ENCODE measurements at places on chromosomes 1 and 21.

- no peak for DNase-seq
These were observed 26.4 kb upstream of the FMO1 start for GRCh38 chr1:171221665-171222591.

DNA sequence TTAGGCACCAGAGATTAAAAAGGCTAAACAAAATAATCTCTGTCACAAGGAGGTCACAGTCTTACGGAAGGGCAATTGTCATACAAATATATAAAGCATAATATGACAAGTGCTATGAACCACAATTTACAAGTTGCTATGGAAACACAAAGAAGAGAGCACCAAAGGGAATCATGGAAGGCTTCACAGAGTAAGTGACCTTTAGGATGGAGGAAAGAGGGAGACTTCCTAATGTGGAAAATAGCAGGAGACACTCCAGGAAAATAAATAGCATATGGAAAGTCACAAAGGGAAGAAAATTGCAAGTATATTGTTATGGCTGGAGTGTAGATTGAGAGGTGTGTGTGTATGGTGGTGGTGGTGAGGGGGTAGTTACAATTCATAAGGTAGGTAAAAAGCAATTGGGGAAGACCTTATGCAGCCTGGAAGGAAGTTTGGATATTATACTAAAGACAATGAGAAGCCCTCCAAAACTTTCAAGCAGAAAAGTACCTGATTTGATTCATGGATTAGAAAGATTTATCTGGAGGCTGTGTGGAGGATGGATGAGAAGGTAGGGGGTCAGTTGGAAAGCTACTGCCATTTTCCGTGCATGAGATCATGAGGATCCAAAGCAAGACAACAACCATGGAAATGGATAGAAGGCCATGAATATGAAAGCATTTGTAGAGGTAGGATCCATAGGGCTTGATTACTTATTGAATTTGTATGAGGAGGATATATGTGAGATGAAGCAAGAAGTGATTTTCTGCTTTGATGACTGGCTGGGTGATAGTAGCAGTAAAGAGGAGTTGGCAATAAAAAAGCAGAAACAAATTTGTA lies 61.7 kb downstream of the SAMSN1 start:
- no peak for DNase-seq

GRCh38 chr1:156119503-156120209 lies 5.1 kb downstream of the LMNA start:
- no peak for DNase-seq

- DNase-seq: no peak
These were observed 80.3 kb downstream of the RUNX3 start for GRCh38 chr1:24849672-24850295.

DNA sequence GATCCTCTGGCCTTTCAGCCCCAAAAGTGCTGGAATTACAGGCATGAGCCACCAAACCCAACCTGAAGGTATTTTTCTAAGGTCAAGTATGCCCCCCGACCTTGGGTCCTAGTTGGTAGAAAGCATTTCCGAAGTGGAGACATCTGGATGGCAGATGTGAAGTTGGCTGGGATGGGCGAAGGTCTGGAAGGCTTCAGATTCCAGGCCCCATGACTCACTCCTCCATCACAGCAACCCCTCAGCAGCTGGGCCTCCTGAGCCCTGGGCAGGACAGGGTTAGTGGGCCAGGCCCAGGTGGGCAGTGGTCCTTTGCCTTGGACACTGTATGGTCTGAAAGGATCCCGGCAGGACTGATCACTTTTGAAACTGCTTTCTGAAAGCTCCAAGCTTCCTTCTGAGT lies 23.3 kb downstream of the NAV1 start:
- no peak for DNase-seq

DNA sequence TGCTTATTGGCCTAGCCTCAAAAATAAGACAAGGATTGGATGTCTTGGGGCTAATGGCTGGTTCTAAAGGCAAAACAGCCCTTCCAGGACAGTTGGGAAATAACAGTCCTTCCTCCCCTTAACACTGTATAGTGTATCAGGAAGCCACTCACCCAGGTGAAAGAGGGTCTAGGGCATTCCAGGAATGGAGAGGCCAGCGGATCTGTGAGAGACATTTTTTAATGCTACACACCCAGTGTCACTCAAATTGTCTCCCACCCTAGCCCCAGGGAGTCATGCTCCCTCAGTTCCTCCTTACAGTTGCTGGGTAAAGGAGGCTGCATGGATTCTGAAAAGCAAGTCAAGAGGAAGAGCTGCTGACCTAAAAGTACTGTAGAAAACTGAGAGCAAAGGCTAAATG lies 24.1 kb upstream of the EXO1 start:
- no peak for DNase-seq

DNA sequence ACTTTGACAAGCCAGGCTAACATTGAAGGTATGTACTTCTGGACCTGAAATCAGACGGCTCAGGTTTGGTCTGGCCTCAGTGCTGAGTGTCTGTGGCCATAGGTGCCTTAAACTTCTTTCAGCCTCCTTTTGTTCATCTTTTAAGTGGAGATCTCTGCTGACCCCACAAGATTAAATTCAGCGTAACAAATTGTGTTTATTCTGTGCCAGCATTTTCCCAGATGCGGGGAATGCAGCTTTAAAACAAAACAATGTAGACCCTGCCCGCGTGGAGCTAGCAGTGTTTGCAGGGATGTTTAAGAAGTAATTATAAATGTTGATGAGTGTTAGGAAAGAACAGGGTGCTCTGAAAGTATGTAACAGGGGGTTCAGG lies 923 bp downstream of the CAP1 start:
- DNase-seq: no peak

DNA sequence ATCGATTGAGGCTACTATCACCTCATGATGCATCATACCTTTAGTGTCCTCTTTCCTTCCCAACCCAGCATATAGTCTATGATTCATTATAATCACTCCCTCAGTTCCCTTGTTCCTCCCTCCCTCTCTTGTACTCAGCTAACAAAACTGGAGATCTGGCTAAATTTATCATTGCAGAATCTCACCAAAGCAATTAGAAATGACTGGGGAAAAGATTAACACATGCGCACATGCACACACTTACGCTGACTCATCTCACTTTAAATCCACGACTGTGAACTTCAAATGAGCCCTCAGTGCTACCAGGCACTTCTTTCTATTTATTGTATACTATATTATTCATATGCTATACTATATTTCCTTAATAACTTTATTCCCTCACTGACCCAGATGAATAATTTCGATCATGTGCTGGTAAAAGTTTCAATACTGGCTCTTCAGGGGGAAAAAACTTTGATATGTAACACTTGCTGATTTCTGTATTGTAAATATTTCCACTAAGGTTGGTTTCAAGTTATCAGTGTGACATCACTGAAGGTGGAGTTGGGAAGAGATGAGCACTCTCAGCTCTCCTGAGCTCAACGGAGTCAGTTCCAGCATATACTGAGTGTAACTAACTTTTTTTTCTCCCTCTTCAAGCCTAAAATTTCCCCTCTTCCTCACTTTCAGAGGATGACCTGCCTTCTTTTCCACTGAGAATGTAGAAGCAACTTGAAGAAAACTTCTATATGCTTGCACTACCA lies 613.7 kb upstream of the B3GALT2 start:
- no peak for DNase-seq

GRCh38 chr1:36606641-36607262 lies 124.0 kb upstream of the CSF3R start:
- no peak for DNase-seq

GRCh38 chr1:36099681-36100341 lies 11.1 kb downstream of the ADPRS start:
- peak; percentile 84 for DNase-seq

- no peak for DNase-seq
These were observed 153.7 kb upstream of the C1orf174 start for GRCh38 chr1:4053774-4054173.

DNA sequence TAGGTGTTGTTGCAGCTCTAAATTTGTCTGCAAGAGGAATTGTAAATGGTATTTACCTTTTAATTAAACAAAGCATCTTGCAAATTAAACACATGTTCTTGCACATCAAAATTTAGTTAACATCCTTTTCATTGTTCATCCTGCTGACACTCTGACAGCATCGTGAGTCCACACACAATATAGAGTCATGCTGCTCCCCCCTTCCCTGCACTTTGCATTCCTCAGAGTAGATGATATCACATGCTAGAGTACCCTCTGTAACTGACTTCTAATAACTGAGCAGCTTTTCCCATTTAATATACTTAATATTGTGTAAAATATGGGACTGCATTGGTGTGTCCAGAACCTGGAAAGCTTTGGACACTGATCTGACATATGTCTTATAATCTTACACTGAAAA lies 138.8 kb upstream of the DPYD start:
- no peak for DNase-seq

GRCh38 chr21:44418876-44419230 lies 36.5 kb upstream of the LRRC3 start:
- DNase-seq: no peak

- no peak for DNase-seq
These were observed 363.1 kb upstream of the RUNX1 start for GRCh38 chr21:35412231-35412630.

GRCh38 chr1:98210563-98210962 lies 289.7 kb upstream of the DPYD start:
- DNase-seq: no peak

GRCh38 chr1:19462781-19463503 lies 22.4 kb downstream of the CAPZB start:
- no peak for DNase-seq

GRCh38 chr1:201990427-201990826 lies 8.0 kb downstream of the RNPEP start:
- DNase-seq: no peak

- no peak for DNase-seq
These were observed 42.7 kb downstream of the OLIG1 start for GRCh38 chr21:33112681-33113080.

GRCh38 chr1:14733048-14733778 lies 134.7 kb downstream of the KAZN start:
- DNase-seq: no peak

DNA sequence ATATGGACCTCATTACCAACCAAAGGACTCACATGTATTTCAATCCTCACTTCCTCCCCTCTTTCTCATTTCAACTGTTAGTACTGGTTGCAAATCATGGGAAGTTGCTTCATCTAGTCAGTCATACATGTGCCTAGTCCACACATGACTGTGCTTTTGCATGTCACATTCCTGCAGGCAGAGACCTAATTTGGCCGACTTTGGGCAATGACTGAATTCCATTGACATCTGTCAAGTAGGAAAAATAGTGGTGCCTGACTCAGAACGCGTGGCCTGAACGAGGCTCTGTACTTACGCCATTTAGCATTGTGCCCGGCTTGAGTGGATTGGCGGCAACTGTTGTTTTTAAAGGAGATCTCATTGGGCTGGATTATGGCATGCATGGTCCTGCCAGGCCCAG lies 18.0 kb downstream of the PTPRU start:
- no peak for DNase-seq

GRCh38 chr1:214341932-214342331 lies 61.0 kb downstream of the SMYD2 start:
- no peak for DNase-seq

DNA sequence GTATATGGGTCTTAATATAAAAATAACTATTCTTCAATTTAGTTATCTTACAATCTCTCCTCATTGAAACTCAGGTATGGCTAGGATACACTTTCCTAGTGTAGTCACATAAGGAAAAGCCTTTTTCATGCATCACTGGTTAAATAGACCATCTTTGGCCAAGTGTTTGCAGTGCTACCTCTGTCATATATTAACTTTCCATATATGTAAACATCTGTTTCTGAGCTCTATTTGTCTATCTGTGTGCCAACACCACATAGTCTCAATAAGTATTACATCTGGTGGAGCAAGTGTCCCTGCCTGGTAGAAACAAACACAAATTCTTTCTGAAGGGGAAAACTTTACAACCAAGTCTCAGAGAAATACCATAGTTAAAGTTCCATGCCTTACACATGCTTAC lies 134.6 kb downstream of the TSEN15 start:
- no peak for DNase-seq

All from posterior cingulate gyrus (tissue), 11 donors.